ENCODE measurements at places on chromosomes 2 and 18.

DNA sequence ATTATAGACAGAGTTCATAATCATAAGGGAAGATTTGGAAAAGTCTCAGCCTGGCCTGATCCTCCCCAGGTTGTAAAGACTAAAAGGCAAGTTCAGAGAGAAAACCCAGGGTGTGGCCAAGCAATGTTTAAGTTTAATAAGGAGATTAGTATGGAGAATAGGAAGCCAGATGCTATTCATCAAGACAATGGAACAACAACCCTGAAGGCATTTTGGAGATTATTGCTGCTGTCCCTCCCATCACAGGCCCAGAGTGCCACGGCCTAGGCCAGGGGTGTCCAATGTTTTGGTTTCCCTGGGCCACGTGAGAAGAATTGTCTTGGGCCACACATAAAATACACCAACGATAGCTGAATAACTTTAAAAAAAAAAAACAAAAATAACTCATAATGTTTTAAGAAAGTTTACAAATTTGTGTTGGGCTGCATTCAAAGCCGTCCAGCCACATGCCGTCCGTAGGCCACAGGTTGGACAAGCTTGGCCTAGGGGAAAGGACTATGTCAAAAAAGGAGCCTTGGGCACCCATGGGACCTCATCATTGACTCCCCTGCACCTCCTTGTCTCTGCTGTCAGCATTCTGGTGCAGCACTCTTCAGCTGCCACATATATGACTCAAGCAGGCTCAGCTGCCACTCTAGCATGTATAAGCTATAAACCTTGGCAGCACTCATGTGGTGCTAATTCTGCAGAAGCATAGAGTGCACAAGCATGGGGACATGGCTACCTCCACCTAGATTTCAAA lies 20.8 kb downstream of the DPP4 start:
- DNase-seq: no peak

GRCh38 chr2:15730545-15731212 lies 139.0 kb downstream of the DDX1 start:
- no peak for DNase-seq

DNA sequence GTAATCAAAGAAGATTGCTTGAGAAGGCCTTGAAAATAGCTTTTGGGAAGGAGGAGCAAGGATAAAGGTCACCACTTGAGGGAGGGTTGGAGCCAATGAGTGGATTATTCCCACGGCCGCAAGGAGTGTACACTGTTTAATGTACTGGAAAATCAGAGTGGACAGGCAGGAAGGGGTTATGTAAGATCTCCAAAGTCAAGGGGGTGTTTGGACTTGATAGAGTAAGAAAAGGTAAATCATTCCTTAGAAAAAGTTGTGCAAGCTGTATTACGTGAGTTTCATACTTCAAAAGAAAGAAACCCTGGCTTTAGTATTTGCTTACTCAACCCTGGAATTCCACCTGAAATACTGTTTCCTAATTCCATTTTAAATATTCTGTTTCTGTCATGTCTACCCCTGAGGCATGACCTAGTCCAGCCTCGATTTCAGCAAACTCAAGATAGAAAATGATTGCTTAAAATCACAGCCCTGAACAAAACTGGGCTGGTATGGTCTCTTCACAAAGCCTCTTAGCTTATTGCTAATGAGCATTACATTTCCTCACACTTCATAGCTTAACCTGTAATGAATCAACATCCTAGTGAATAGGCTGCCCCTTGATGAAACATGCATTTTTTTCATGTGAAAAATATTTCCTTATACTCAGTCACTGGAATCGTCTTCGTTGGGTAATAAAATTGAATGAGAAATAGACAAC lies 1.1 kb downstream of the MREG start:
- no peak for DNase-seq

- DNase-seq: no peak
These were observed 1565.9 kb upstream of the ACVR2A start for GRCh38 chr2:146278881-146279280.

DNA sequence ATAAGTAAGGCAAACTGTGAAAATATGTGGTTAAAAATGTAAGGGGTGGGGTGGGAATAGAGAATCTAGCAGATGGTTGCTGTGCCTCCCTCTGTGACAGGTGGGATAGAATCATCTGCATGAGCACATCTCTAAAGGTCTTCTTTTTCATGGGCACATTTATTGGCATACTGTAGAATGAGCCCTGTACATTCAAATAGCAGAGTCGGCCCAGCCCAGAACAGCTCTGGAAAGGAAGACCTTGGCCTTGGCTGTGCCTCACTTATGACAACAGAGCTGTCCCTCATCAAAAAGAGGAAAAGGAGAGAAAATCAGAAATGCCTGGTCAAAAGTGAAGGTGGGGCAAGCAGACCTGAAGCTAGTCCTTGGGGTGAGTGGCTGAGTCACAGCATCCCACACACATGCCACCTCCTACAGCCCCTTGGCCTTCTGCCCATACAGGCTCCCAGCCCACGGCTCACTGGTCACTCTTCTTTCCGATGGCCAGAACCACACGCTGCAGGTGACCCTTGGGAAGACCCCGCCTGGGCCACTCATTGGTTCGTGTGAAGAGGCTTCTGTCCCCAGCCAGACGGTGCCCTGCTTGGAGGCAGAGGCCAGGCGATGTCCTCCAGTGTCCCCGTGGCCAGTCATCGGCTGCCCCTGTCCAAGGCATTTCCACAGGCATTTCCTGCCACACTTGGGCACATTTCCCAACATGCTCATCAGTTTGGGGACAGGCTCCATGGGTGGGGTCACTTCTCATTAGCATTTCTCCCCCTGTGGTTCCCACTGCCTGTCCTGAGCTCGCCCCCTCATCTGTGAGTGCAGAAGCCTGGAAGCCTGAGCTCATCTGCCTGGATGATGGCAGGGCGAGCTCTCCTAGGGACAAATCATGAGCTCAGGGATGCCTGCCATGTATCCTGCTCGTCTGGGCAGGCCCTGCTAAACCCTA lies 113.6 kb downstream of the MCFD2 start:
- DNase-seq: no peak

DNA sequence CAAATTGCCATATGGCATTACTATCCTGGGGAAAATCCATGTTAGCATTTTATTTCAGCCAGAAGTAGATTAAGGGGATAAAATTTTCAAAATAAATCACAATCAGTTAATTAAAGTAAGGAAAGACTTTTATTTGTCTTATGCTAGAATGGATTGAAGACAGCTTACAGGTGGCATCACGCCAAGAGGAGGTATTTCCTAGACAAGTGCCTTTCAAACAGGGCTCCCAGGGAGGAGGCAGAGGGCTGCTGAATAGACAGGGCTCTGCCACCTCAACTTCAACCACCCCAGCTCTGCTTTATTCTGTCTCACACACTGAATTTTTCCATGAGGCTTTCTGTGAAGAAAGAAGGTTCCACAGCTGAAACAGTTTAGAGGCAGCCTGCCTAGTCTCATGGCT lies 12.2 kb downstream of the CCDC68 start:
- no peak for DNase-seq

- no peak for DNase-seq
These were observed 109.6 kb downstream of the APOB start for GRCh38 chr2:20934236-20934635.

DNA sequence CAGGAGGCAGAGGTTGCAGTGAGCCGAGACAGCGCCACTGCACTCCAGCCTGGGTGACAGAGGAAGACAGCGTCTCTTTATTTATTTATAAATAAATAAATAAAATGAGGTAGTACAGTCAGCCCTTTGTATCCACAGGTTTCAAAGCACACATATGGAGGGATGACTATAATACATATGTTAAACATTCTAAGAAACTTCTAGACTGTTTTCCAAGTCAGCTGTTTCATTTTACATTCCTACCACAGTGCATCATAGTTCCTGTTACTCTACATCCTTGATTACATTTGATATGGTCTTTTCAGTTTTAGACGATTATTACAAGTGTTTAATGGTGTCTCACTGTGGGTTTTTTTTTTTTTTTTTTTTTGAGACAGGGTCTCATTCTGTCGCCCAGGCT lies 157.6 kb downstream of the ATAD2B start:
- no peak for DNase-seq
